Pancreas (tissue), 10 donors: ENCODE measurements at places on chromosomes 6 and 20.

- no peak for DNase-seq
Observed at GRCh38 chr6:149264629-149265028, 52.9 kb upstream of the TAB2 start.

DNA sequence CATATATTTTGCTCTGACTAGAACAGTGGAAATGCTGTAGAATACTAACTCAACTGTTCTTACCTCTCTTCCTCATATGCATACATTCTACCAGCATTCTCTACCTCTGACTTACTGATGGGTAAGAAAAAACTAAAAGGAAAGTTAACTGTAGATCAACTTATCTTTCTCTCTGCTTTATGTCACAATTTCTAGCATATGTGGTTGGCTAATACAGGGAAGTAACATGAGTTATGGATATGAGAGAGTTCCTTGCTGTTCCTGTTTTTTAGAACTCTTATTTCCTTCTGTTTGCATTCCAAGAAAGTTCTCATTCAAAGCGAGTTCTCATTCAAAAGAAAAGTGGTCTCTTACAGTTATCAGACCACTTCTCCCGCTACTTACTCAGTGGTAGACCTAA, 226.8 kb upstream of the SGK1 start:
- DNase-seq = no peak

DNA sequence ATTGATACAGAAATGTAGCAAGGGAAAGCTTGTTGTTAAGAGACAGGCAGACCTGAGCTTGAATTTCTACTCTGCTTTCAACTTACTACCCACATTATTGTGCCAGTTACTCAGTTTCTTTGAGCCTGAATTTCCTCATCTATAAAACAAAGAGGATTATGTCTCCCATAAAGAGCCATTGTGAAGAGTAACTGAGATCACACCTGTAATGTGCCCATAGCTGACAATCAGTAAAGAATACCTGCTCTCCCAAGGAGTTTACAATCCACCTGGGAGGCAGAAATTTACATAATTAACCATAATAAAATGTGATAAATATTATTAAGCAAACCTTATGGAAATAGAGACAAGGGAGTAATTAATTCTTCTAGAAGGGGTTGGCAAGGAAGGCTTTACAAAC, 204.9 kb downstream of the EPM2A start:
- no peak for DNase-seq

GRCh38 chr6:124983383-124984083, 21.3 kb downstream of the RNF217 start:
- no peak for DNase-seq

DNA sequence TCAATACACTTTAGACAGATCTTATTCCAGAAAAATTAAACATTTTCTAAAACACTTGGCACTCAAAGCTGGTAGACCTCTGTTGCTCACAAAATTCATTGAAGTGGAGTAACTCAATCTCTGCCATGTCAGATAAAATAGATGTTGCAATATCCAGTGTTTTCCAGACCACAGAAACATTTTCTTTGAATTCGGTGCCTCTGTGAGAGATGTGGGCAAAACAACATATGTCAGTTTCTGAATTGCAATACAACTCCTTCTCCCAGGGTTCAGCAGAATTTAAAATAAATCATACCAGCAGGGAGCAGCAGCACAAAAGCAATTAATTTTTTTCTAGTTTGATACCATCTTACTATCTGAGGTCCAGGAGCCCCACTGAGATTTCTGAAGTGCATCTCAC, 11.3 kb upstream of the PKHD1 start:
- no peak for DNase-seq
